ENCODE measurements at places on chromosomes 13 and 19. TPM values are rescaled to one million over a fixed set of nuclear protein-coding genes. Genes with fewer than 3 reads are reported as not detected.
A peak's percentile ranks its signal among the peaks of the same experiment; 100 is the strongest.

The ZC3H13 gene
- 52.0 TPM for total RNA-seq

- peak; percentile 91 for DNase-seq
Measured at GRCh38 chr19:1863638-1864479, 480 bp upstream of the KLF16 start.

The ZNF223 gene
- total RNA-seq: 0.18 TPM

DNA sequence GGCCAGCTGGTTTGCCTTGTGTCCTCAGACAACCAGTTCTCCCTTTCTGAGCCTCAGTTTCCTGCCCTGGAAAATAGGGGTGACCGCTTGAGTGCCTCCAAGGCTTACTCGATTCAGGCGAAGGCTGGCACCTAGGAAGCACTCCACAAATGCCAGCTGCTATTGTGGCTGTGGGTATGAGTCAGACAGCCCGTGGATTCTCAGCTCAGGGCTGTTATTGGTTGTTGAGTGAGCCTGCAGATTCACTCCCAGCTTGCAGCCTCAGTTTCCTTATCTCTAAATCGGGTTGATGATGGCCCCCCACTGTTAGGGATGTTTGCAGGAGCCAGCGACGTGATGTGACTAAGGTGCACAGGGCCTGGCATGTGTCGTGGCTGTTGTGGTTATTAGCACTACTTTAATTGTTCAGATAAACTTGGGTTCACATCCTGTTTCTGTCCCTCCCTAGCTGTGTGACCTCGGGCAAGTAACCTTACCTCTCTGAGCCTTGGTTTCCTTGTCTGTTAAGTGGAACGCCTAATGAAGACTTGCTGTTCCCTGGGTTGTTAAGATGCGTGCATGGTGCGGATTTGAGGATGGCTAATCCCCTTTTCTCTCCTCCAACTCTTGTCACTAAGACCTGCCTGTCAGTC is 2.4 kb downstream of the MARK4 start:
- no peak for DNase-seq

GRCh38 chr13:109366525-109366924 is 419.9 kb downstream of the IRS2 start:
- DNase-seq: no peak

The PCSK4 gene
- 1.5 TPM for total RNA-seq
